ENCODE measurements at places on chromosomes 2 and 18.

DNA sequence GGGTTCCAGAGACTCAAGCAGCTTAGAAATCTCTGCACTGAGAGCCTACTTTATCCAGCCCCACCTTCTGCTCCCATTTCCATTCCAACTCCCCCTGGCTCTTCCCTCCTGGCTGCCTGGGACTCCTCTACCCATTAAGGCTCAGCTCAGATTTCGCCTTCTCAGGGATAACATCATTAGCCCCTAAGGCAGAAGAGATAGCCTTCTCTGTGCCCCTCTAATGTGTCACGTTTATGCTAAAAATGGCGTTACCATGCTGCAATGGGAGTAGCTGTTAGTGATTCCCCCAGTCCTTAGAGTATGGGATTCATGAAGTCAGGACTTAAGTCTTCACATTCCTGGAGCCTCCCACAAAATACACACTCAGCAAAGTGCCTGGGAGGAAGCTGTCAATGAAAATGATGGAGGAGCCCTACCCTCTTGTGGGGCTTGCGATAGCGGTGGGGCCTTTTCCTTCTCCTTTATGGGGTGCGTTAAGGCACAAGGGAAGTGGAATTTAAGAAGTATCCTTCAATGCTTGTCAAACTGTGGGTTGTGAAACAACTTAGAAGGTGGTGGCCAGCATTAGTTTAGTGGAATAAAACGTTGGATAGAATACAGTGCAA lies 144.7 kb upstream of the COPS8 start:
- peak; percentile 20 for DNase-seq

GRCh38 chr2:669323-669722 lies 7.9 kb downstream of the TMEM18 start:
- DNase-seq: peak; percentile 27

GRCh38 chr2:130728007-130728454 lies 839 bp upstream of the GPR148 start:
- DNase-seq: no peak

GRCh38 chr18:47166294-47166693 lies 9.9 kb downstream of the IER3IP1 start:
- no peak for DNase-seq

- DNase-seq: no peak
Observed at GRCh38 chr2:142867136-142867535, 10.3 kb upstream of the KYNU start.

GRCh38 chr2:132448771-132449170 lies 32.2 kb downstream of the GPR39 start:
- DNase-seq: peak; percentile 28

DNA sequence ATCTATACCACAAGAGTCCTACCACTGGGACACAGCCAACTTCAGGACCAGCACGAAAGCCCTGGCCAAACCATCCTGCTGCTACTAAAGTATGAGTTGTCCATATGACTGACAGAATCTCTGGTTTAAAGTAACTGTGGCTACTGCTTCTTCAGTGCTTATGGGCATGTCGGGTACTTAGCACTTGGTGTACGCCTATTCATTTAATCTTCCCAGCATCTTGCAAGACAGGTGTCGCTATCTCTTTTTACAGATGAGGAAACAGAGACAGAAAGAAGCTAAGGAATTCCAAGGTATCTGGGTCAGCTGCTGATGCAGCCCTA lies 203.4 kb upstream of the ID2 start:
- no peak for DNase-seq

- peak; percentile 11 for DNase-seq
Observed at GRCh38 chr2:79219383-79219988, 59.9 kb upstream of the REG3A start.

- DNase-seq: no peak
Observed at GRCh38 chr2:3597567-3597966, 2.7 kb downstream of the COLEC11 start.

- DNase-seq: peak; percentile 1
Observed at GRCh38 chr18:43396266-43396665, 119.0 kb upstream of the SYT4 start.

DNA sequence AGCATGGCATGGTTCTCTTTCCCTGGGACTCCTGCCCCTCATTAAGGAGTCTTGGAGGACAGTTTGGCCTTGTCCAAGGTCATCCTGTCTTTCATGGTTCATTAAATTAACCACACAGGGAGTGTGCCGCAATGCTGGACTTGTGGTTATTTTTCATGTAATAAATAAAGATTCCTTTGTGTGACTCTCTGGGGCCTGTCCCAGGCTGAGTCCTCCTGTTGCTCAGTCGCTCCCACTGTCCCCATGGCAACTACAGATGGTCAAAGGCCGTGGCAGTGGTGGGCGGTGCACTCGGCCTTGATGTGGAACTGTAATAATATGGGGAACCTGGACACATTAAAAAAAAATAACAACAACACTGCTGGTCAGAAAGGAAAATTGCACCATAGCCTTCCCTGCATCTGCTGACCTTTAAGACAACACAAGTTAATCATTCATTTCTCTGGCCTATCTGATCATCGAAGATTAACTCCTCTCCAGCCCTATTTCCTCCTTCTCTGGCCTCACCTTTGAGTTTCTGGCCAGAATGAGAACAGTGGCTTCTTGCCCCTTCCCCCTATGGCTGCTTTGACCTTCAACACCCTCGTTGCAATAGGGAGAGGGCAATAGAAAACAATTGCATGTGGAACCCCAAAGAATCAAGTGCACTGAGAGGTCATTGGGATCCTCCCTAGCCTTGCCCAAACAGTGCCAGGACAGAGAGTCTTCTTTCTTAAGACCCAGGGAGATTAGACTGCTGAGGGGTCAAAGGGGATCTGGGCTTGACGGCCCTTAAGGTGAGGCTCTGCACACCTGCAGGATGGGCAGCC lies 44.7 kb downstream of the PSD4 start:
- no peak for DNase-seq

- DNase-seq: peak; percentile 75
Observed at GRCh38 chr2:201420442-201421113, 30.7 kb downstream of the TRAK2 start.

DNA sequence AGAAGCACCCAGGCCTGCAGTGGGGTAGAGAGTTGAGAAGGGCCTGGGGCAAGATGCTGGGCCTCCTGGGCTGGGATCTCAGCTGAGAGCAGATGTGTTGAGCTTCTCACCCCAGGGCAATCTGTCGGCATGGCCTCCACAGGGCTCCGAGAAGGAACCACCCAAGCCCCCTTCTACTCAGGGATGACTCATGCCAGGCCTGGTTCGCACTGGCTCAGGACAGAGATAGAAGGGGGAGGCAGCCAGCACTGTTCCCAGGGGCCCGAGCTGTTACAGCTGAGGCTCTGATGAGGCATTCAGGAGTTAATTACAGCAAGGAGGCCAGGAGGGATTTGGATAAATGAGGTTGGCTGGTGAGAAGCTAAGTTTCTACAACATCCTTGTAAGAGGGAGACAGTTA lies 62.5 kb downstream of the CENPO start:
- peak; percentile 81 for DNase-seq

DNA sequence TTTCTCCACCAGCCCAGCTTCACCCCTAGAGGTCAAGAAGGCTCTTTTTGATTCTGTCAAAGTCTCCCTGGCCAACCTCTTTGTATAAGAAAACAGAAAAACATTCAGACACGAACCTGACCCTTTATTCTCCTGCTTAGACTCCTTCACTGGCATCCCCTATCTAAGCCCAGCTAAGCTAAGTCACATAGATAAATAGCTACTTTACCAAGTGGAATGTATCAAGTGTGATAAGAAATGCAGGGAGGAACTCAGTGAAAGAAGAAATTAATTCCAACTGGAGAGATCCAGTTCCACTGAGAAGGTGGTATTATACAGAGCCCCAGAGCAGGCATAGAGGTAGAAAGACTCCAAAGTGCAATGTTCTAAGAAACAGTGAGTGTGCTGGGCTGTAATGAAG lies 489.5 kb downstream of the TNS1 start:
- no peak for DNase-seq

- DNase-seq: no peak
Observed at GRCh38 chr2:120947327-120947726, 211.7 kb downstream of the GLI2 start.

DNA sequence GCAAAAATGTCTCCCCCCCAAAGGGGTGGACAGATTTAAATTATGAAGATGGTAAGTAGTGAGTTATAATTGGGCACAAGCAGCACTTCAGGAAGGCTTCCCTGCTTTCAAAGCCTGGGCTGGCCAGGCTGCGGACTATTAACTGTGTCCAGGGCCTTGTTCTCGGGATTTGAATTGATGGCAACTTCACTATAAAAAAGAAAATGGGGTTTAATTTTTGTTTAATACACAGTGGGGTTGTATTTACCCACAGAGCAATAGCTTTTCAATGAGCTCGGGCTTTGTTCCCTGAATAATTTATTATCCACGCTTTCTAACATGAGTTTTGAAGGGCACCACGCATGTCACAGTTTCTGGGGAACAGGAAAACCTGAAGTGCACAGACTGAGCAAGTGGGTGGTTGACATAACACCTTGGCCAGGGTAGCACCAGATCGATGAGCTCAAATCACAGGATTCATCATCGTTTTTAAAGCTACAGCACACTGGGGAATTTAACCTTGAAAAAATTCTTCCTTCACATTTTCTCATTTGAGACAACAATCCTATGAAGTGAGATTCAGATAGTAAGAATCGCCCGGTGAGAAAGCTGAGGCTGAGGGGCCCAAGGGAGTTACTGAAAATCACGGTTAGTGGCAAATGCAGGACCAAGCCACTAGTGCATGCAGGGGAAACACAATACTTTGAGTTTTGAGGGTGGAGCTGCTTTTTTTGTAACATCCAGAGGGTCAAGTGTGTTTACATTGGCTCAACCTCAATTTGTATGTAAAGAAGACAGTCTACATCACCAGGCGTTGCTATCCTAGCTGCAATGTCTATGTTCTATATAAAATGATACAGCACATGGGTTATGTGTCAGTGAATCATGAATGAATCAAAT lies 28.9 kb upstream of the LMAN1 start:
- DNase-seq: no peak

DNA sequence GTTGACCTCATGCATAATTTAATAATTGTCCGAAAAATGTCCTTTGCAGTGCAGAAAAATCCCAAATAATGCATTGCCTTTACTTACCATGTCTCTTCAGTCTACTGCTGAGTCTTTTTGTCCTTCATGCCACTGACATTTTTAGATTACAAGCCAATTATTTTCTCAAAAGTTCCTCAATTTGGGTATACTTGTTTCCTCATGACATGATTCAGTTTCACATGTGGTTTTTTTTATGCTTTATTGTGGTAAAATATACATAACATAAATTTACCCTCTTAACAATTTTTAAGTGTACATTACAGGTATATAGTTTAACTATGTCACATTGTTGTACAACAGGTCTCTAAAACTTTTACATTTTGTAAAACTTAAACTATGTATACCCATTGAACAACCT lies 81.0 kb downstream of the EPC2 start:
- no peak for DNase-seq

DNA sequence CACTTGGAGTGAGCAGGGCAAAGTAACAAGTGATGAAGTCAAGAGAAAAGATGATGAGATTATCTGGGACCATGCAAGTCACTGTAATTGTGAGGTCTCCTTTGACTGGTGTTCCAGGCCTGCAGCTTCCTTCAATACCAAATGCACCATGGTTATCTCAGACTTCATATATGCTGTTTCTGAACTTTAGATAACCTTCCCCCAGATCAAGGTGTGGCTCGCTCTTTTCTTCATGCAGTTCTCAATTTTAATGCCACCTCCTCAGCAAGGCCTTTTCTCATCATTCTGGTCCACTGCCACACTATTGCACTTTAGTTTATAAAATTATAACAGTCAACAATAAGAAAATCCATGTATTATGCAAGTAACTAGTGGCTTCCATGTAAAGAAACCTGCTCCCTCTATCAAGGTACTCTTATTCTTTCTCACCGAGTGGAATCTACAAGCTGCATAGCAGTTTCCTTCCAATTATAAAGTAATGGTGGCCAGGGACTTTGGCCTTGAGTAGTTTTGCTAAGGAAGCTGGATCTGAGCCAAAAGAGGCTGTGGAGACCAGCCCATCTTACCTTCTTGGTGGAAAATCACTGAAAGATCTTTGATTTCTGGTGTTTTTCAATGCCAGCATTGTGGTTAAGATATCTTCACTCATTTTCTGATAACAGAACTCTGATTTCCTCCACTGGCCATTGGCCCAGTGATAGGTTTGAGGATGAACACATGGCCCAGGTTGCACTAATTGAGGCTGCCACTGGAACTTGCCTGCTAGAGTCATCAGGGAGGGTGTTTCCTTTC lies 113.6 kb downstream of the KCNE4 start:
- no peak for DNase-seq

GRCh38 chr2:120754067-120754960 lies 18.6 kb downstream of the GLI2 start:
- peak; percentile 58 for DNase-seq

DNA sequence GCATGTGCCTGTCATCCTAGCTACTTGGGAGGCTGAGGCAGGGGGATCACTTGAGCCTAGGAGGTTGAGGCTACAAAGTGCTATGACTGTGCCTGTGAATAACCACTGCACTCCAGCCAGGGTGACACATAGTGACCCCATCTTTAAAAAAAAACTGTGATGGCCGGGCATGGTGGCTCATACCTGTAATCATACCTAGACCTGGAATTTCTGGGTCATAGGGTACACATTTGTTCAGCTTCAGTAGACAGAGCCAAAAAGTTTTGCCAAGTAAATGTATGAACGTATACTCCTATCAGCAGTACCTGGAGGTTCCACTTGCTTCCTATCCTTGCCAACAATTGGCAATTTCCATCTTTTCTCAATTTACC lies 6.4 kb upstream of the IGFBP2 start:
- no peak for DNase-seq

DNA sequence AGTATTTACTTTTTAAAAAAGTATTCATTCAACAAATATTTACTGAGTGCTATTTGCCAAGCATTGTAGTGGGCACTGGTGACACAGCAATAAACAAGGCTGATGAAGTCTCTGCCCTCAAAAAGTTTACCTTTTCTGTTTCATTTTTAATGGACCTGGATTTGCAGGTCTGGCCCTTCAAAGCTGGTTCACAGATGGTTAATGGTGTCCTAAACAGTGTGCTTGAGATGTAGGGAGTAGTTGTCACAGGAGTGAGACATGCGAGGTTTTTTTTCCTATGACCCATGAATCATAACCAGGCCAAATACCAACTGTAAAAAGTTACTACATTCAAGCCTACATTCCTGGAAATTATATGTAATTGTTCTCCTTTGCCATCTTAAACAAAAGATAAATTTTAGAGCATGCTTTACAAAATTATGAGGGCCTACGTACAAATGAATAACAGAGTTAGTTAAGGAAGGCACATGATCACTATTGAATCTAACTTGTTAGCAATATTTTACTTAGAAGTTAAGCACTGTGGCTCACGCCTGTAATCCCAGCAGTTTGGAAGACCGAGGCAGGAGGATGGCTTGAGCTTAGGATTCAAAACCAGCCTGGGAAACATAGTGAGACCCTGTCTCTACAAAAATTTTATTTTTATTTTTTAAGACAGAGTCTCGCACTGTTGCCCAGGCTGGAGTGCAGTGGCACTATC lies 223.9 kb downstream of the MBD5 start:
- DNase-seq: peak; percentile 63

- DNase-seq: no peak
Observed at GRCh38 chr2:59276917-59277316, 1035.8 kb upstream of the FANCL start.

- no peak for DNase-seq
Observed at GRCh38 chr2:49294225-49294624, 139.9 kb upstream of the FSHR start.

Measured in fibroblast of skin of right quadriceps (primary cell).